ENCODE measurements at places on chromosomes 7 and 10.
A peak's percentile ranks its signal among the peaks of the same experiment; 100 is the strongest.

DNA sequence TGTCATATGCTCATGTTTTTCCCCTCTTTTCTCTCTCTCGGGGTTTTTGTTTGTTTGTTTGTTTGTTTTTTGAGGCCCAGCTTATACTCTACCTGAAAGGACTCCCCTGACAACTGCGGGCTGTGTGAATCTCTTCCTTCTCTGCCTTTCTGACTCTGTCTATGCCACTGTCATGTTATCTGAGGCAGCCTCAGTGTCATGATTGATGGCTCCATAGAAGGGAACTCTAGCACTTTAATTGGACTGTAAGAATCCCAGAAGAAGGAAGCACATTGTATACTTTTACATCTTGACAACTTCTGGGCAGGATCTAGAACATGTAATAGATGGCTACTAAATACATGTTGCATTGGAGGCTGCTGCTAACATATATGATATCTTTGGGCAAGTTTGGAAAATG, 25.4 kb downstream of the AKR1B15 start:
- no peak for DNase-seq

DNA sequence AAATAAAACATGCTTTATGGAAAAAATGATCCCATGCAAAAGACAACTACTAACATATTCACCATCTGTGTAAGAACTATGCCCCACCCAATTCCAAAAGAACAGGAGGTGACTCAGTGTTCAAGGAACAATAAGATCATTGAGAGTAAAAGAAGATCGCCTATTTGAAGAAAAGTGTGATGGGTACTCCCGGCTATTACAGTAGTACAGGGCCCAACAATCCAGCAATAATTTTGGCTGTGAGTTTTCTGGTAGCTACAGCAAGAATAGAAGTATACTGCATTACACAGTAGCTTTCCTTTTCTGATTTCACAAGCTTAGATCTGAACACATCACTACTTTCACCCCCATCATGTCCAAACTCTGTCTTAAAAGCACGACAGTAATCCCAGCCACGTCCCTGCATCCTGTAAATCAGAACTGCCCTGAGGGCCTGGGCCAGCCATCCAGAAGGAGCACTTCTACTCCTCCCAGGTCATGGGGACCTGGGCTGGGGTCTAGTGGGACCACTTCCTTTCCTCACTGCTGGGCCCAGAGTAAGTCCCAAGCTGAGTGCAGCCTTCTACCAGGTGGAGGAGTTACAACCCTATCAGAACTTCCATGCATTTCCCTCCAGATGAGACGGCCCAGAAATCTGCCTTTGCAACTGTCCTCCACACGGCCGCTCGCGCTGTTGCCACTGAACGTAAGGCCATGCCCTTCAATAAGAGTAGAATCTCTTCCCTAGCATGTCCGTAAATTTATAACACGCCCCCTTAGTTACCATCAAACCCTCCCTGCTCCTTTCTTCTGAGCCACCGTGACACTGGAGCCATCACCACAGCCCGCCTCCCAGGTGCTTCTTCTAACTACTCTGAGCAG, 7.9 kb downstream of the ESYT2 start:
- no peak for DNase-seq

- DNase-seq: no peak
Observed at GRCh38 chr10:95214369-95214768, 20.3 kb downstream of the ACSM6 start.

DNA sequence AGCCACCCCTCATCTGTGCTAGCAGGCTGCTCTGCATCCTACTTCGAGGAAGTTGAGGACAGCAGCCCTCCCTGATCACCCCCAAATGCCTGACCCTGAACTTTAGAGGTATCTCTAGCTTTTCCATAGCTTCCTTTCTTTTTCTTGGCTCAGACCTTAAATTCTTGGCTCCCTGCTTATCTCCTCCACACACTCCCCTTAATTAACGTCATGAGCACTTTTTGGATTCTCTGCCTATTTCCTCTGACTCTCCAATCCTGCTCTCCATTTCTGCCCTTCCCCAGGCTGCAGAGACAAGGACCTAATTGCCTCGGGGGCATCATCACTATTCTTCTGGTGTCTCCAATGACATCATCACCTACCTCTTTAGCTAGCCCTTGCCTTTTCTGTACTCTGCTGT, 40.8 kb upstream of the SEC61G start:
- DNase-seq: no peak

- no peak for DNase-seq
Observed at GRCh38 chr7:138125598-138126111, 49.4 kb downstream of the AKR1D1 start.

DNA sequence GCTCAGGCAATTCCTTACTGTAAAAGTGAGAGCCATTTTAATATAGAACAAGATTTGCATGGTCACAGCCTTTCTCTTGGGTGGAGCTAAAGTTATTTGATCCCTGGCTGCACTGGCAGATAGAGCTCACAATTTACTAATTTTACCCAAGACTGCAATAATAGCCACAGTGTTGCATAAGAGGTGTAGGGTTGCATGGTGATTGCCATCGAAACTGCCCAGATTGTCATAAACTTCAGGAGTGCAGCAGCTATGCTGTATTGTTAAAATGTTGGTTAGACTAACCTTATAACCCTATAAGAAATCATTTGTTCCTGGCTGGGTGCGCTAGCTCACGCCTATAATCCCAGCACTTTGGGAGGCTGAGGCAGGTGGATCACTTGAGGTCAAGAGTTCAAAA, 50.0 kb downstream of the VCL start:
- DNase-seq: no peak

DNA sequence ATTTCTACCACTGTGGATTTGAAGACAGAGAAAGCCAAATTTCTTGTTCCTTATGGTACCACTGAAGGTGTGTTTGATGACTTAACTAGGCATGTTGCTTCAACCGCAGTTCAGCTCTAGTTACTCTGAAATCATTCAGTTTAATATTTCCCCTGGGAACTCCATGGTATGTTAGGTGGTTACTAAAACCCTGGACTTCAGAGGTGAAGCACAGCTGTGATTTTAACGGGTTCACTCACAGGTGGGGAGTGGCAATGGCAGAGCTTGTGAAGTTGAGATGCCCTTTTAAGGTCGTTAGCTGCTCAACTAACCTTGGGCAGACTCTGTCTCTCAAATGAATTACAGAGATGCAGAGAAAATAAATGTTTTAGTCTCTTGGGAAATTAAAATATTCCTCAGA, 163.6 kb upstream of the PHYHIPL start:
- DNase-seq: no peak

- no peak for DNase-seq
Observed at GRCh38 chr7:113142385-113143119, 24.2 kb upstream of the SMIM30 start.

DNA sequence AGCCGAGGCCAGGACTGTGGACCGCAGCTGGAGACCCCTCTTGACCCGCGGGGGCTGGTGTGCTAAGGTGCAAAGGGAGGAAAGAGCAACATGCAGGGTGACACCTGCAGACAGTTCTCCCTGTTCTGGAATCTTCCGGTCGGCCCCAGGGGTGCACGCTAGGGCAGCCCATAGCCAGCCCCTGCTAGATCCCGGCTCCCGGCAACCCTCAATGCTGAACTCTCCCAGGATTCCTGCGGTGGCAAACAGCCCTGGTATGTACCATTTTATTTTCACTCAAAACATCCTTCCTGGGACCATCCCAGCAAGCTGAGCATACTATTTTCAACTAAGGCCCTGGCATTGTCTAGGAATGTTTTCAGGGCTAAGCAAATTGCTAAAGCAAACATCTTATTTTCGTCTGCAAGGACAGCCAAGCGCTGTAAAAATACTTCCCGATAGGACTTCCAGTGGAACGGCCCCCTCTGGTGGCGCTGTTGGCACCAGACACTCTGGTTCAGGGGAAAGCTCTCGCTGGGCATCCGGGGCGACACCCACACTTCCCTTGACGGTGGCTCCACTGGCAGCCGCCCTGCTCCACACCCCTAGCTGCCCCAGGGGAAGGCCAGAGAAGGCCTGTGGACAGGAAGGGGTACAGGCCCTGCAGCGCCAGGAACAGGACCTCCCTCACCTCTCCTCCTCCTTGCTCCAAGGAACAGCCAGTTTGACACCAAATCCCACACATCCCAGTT, 99.4 kb downstream of the CTBP2 start:
- peak; percentile 92 for DNase-seq

- no peak for DNase-seq
Observed at GRCh38 chr10:23912884-23913404, 296.0 kb upstream of the KIAA1217 start.

DNA sequence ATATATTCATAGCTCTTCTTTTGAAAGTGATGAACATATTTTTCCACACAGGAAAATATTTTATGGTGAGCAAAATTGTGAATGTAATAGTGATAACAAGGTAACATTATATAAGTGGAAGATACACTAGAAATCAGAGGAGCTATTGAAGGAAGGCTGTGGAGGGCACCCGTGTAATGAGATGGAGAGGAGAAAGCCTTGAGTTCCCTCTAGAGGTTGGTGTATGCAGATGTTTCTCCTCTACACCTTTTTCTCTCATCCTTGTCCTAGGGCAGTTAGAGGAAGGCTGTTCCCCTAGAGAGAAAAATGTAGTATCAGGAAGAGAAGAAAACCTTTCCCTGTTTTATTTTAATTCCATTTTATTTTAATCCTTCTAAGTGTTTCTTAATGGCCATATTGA, 54.6 kb upstream of the NRG3 start:
- DNase-seq: no peak

GRCh38 chr10:113739031-113739430, 12.5 kb upstream of the PLEKHS1 start:
- DNase-seq: no peak

DNA sequence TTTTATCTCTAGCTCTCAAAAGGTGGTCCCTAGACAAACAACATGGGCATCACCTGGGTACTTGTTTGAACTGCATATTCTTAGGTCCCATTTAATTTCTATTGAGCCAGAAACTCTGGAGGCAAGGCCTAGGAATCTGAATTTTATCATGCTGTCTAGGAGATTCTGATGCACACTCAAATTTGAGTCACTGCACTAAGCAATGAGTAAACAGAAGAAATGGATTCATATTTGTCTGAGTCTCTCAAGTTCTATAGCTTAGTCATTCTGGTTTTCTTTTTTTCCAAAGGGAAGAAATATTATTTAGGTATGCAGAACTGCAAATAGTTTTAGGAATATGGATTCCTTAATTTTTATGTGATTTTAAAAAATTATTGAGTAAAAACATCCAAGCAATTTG, 185.5 kb downstream of the SEMA3A start:
- DNase-seq: no peak

DNA sequence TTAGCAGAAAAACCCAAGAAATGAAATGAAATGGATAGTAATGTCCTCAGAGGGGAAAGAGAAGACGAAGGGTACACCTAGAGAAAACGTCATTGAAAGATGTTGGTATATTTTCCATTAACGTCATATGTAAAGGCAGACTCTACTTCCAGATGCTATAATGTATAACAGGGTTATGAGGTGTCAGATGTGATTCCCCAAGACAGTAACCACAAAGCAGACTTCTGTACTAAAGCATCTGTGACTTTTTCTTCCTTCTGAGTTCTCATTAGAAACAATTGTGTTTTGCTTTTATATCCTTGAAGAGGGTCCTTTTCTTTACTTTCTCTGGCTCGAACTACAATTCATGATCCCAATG, 37.4 kb downstream of the LRRC72 start:
- no peak for DNase-seq

DNA sequence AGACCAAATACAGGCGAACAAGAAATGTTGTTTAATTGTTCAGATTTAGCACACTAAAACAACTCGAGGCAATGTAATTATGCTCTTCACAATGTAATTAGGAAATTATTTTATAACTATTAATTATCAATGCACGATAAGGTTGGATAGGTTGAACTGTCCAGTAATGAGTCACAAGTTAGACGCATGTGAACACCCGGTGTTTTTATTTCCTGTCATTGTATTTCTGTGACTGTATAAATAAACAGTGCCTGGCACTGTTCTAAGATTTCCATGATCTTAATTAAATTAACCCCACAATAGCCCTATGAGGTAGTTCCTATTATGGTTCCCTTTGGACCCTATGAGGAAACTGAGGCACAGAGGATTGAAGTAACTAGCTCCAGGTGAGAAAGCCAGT, 26.2 kb downstream of the C10orf105 start:
- DNase-seq: no peak

DNA sequence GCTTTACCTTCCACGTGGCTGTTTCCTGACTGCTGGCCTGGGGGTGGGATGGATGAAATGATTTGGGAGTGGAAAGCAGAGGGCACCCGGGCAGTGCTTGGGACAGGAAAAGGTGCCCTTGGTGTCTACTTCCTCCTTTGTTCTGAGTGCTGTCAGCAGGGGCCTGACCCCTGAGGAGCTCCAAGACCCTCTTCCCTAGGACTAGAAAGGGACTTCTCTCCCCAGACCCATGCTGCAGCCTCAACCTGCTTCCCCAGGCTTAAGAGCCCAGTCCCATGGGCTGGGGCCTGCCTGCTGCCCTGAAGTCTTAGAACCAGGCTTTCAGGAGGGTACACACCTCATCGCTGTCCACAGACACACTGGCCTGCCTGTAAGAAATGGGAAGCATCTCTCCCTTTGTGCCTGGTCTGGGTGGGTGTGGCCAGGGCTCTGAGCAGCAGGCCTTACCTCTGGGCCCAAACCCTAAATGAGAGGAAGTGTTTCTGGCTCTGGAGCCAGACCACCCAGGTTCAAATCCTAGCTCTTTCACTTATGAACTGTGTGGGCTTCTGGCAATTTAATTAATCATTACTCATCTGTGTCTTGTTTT, 12.9 kb downstream of the CDH23 start:
- DNase-seq: no peak

GRCh38 chr10:105702211-105702610, 1061.1 kb downstream of the SORCS3 start:
- no peak for DNase-seq

- no peak for DNase-seq
Observed at GRCh38 chr7:17746020-17746530, 194.2 kb downstream of the SNX13 start.

DNA sequence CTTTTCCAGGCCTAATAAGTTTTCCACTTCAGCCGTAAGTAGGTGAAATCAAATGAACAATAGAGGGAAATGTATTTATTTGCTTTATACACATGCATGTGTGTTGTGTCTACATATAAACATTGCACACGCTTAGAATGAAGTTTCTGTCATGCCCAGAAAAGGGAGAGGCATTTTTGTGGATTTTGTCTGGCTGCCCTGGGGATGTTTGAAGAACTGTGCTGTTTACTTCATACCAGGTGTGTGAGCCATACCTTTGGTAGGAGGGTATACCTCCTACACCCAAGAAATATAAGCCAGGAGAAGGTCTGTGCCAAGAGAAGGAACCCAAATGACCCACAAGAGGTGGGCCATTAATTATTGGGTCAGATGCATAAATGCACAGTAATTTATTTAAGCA, 12.8 kb downstream of the GATAD1 start:
- DNase-seq: no peak

DNA sequence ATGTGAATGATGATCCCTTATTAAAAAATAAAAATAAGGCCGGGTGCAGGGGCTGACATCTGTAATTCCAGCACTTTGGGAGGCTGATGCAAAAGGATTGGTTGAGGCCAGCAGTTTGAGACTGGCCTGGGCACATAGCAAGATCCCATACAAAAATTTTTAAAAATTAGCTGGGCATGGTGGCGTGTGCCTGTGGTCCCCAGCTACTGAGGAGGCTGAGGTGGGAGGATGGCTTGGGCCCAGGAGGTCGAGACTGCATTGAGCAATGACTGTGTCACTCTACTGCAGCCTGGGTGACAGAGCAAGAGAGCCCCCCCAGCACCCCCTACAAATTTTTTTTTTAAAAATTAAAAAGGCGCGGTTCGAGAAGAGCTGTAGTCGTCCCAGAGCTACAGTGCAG, 1.2 kb upstream of the BRI3 start:
- DNase-seq: no peak

All from Right ventricle myocardium inferior (tissue), 1 donor.